ENCODE measurements at places on chromosomes 1 and 21.

DNA sequence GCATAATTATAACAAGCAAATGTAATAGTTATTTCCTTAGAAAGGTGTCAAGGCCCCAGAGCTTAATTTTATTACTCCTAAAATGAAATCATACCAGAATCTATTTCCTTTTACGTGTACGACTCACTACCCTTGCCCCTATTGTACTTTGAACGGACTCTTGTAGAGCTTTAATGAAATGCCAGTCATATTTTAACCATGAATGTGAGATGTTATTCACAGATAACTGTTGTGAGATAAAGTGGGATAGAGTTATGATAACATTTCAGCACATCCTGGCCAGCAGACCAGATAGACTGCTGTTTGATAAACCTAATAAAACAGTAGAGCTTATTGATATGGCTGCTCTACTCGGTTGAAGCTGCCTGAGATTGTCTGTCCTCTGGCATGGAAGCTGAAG, 500.8 kb upstream of the PBX1 start:
- DNase-seq = no peak

DNA sequence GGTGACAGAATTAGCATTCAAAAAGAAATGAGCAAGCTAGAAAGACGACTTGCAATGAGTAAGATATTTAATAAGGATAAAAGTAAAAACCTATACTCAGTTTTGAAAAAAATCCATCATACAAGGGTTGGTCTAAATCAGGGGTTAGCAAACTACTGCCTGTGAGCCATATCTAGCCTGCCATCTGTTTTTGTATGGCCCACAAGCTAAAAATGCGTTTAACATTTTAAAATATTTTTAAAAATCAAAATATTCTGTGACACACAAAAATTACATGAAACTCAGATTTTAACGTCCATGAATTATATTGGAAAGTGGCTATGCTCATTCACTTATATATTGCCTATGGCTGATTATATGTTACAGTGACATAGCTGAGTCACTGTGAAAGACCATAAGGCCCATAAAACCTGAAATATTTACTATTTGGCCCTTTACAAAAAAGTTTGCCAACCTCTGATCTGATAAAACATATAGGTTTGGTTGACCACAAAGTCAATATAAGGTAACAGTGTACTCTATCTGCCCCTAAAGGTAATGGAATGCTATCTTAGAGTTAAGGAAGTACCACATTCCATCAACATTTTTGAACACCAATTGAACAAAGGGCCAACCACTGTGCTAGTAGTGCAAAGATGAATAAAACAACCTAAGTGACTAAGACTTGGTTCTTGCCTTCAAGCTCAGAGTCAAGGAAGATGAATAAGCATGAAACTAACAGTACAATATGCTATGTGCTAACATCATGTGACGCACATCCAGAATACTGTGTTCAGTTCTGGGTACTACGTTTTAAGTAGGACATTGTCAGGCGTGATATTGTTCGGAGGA, 3.2 kb downstream of the IFT25 start:
- DNase-seq = no peak

- DNase-seq = peak; percentile 48
Measured at GRCh38 chr1:8560611-8561544, 243.0 kb downstream of the SLC45A1 start.

- no peak for DNase-seq
Measured at GRCh38 chr1:160163615-160164014, 12.2 kb downstream of the ATP1A4 start.

- DNase-seq = no peak
Measured at GRCh38 chr1:217078078-217078690, 355.0 kb upstream of the ESRRG start.

GRCh38 chr1:37288900-37289299, 185.5 kb upstream of the ZC3H12A start:
- no peak for DNase-seq

GRCh38 chr21:33367309-33367973, 35.8 kb upstream of the IFNGR2 start:
- no peak for DNase-seq

GRCh38 chr1:96306809-96307560, 414.6 kb upstream of the PTBP2 start:
- no peak for DNase-seq

GRCh38 chr1:95371666-95372282, 137.8 kb downstream of the RWDD3 start:
- no peak for DNase-seq

GRCh38 chr1:57553666-57554065, 129.8 kb upstream of the DAB1 start:
- no peak for DNase-seq

- no peak for DNase-seq
Measured at GRCh38 chr1:106249365-106249764, 807.1 kb upstream of the PRMT6 start.

DNA sequence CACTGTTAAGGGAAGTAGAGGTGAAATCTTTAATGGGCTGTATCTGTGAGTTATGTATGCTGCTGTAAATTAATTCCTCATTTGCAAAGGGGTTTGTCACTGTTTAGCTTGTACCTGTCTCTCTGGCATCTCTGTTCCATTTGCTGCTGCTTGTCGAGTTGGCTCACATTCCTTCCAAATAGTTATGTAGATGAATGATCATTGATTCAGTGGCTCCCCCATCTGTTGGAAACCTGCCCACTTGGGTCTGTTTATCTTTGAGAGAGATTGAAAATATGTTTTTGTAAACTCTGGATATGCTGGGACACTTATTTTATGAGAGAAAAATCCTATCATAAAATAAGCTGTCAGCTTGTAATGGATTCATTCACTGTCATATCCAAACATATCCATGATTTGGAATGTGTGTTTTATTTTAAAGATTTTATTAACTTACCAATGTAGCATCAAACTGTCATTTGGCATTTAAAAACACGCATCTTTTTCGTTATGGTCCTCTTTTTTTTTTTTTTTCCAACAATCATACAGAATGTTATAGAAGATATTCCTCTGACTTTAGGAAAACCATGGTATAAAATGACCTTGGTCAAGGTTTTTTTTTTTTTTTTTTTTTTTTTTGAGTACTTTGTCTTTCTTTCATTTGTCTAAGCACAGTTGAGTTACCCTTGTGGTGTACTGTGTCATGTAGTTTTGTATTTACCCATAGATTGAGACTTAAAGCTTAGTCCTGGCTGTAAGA, 3.5 kb downstream of the RYR2 start:
- DNase-seq = no peak

DNA sequence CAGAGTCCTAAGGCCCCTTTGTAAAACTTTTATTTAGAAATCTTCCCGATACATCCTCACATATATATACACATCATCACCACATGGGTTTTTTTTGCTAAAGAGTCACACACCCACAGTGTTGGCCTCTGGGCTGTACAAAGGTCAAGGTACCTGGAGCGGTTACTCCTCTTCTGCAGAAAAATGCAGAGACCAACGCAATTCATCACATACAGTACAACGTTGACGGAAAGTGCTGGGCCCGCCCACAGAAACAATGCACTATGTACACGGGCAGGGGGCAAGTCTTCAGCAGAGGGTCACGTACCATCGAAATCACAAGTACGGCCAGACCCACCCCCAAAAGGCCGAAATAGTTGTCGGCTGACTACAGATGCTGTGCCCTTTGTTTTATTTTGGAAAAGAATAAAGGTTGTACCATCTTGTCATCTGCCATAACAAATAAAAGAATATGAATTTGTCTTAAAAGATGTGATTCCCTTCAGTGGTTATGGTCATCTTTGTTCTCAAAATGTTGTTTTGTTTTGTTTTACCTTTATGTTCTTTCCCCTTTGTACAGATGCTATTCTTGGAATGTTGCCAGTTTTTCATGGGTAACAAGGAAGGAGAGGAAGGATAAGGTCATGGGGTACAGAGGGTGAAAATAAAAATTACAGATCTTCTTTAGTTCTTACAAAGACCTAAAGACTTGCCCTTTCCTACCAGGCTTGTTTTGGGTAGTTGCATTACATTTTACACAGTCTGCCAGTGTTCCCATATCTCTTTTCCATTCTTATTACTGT, 15.6 kb downstream of the TAL1 start:
- DNase-seq = no peak

GRCh38 chr1:11285883-11286734, 13.1 kb downstream of the UBIAD1 start:
- DNase-seq = no peak

Measured in T-helper 2 cell treated with Interferon-gamma antibody and Interleukin-4, amounts not matched to agents 5 μg/mL and 100 μg/mL, for 36 hours (primary cell).